ENCODE measurements at places on chromosomes 11 and 22. TPM values are rescaled to one million over a fixed set of nuclear protein-coding genes. Genes with fewer than 3 reads are reported as not detected.

- no peak overlapping the region for H3K4me3 ChIP-seq
- H3K27me3 ChIP-seq: no peaks in the 10 kb centered on the region
- no peaks in the 10 kb centered on the region for H3K36me3 ChIP-seq
Observed at GRCh38 chr11:56817661-56818060, 69.2 kb upstream of the OR9G4 start.

DNA sequence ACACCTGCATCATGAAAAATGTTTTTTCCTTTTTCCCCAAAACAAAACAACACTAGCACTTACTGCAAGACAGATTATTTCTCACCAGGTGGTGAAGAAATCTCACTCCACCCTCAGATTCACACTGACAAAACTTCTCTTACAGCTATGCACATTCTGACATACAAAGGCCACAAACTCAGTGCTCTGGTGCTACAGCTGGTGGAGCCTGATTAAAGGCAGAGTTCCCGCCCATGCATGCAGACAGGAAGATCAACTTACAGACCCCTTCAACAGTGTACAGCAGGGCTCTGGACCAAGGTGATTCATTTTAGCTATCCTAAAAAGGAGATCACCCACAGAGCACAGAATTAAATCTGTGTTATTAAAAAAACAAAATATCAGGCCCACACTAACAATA is 112.6 kb downstream of the CADM1 start:
- DNase-seq: no peak
- H3K4me3 ChIP-seq: no peak overlapping the region
- no peaks in the 10 kb centered on the region for H3K36me3 ChIP-seq
- H3K4me1 ChIP-seq: no peaks in the 10 kb centered on the region
- no peak overlapping the region for H3K27ac ChIP-seq
- H3K27me3 ChIP-seq: no peaks in the 10 kb centered on the region

DNA sequence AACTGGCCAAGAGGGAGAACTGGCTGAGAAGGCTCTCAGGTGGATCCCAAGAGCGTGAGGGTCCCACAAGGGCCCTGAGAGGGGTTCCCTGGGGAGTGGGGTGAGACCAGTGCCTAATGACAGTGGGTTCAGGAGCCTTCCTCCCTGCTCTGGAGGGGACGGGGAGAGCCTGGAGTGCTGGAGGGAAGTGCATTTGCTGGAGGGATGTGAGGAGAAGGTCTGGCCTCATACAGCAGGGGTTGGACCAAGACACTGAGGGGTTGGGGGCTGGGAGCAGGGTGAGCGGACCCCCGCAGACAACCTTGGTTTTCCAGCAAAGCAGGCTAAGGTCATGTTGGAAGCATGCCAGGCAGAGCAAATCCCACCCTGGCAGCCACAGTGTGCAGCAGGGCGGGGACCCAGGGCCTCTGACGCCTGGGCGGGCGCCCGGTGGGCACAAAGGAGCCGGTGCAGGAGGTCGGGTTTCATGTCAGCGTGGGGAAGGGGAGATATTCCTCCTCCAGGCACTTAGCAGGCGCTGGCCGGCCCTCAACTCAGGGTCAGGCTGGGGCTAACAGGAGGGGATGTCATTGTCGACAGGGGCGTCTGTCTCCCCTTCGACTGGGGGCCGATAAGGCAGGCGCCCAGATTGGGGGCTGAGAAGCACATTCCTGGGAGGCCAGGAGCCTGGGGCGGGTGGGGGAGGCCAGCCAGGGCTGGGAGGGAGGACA is 3.1 kb upstream of the DERL3 start:
- no peaks in the 10 kb centered on the region for H3K27me3 ChIP-seq
- H3K36me3 ChIP-seq: no peaks in the 10 kb centered on the region
- no peaks in the 10 kb centered on the region for H3K4me1 ChIP-seq
- no peak for DNase-seq
- no peak overlapping the region for H3K27ac ChIP-seq
- H3K4me3 ChIP-seq: no peak overlapping the region

- DNase-seq: no peak
- peaks cover 44% of the 10 kb centered on the region for H3K4me1 ChIP-seq
- H3K27me3 ChIP-seq: no peaks in the 10 kb centered on the region
- no peak overlapping the region for H3K27ac ChIP-seq
- no peaks in the 10 kb centered on the region for H3K36me3 ChIP-seq
Observed at GRCh38 chr11:67376063-67376820, 2.8 kb upstream of the CLCF1 start.

- DNase-seq: no peak
- H3K27ac ChIP-seq: no peak overlapping the region
- no peak overlapping the region for H3K4me3 ChIP-seq
- peaks cover 3% of the 10 kb centered on the region for H3K4me1 ChIP-seq
Observed at GRCh38 chr11:121091492-121092152, 9.4 kb upstream of the TECTA start.

GRCh38 chr11:62444236-62444833 is 25.5 kb downstream of the SCGB1A1 start:
- peak overlapping the region; percentile 70 for H3K4me3 ChIP-seq
- H3K4me1 ChIP-seq: peaks cover 36% of the 10 kb centered on the region
- H3K36me3 ChIP-seq: no peaks in the 10 kb centered on the region
- DNase-seq: peak; percentile 90

GRCh38 chr11:41978945-41979344 is 519.5 kb upstream of the LRRC4C start:
- no peak overlapping the region for H3K4me3 ChIP-seq
- H3K4me1 ChIP-seq: no peaks in the 10 kb centered on the region
- H3K27ac ChIP-seq: no peak overlapping the region
- DNase-seq: no peak
- no peaks in the 10 kb centered on the region for H3K27me3 ChIP-seq

- H3K36me3 ChIP-seq: peaks cover 19% of the 10 kb centered on the region
- peak; percentile 63 for DNase-seq
- no peak overlapping the region for H3K27ac ChIP-seq
- no peaks in the 10 kb centered on the region for H3K27me3 ChIP-seq
- H3K4me1 ChIP-seq: peaks cover 31% of the 10 kb centered on the region
- no peak overlapping the region for H3K4me3 ChIP-seq
Observed at GRCh38 chr11:47236482-47236881, 12.1 kb downstream of the ACP2 start.

DNA sequence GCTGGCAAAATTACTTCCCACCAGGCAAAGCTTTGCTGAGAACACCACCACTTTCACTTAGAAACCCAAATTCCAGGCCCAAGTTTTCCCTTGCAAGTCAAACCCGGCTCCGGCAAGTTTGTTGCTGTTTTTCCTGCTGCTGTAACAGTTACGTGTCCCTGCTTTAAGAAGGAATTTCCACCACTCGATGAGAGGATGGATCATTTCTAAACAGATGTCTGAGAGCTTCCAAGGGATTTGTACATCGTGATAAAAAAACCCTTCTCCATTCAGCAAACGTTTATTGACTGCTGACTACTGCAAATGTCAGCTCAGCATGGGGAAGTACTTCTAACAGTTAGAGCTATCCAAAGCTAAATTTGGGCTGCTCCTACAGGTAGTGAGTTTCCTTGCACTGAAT is 19.7 kb downstream of the P2RX3 start:
- H3K27ac ChIP-seq: peak overlapping the region; percentile 79
- no peaks in the 10 kb centered on the region for H3K27me3 ChIP-seq
- DNase-seq: peak; percentile 75
- H3K36me3 ChIP-seq: no peaks in the 10 kb centered on the region

- H3K4me1 ChIP-seq: peaks cover 23% of the 10 kb centered on the region
- no peaks in the 10 kb centered on the region for H3K27me3 ChIP-seq
- no peak overlapping the region for H3K27ac ChIP-seq
- no peak overlapping the region for H3K4me3 ChIP-seq
Observed at GRCh38 chr22:35631597-35631996, 14.5 kb upstream of the MB start.

GRCh38 chr11:64331569-64332371 is 8.2 kb upstream of the CCDC88B start:
- H3K4me1 ChIP-seq: peaks cover 9% of the 10 kb centered on the region
- H3K36me3 ChIP-seq: no peaks in the 10 kb centered on the region
- H3K4me3 ChIP-seq: peak overlapping the region; percentile 12
- H3K27ac ChIP-seq: no peak overlapping the region

GRCh38 chr11:40023724-40024123 is 1435.7 kb downstream of the LRRC4C start:
- H3K4me3 ChIP-seq: no peak overlapping the region
- H3K4me1 ChIP-seq: no peaks in the 10 kb centered on the region
- H3K27me3 ChIP-seq: no peaks in the 10 kb centered on the region
- H3K27ac ChIP-seq: no peak overlapping the region
- no peaks in the 10 kb centered on the region for H3K36me3 ChIP-seq

GRCh38 chr11:63998558-63999348 is 12.5 kb downstream of the OTUB1 start:
- no peaks in the 10 kb centered on the region for H3K27me3 ChIP-seq
- H3K4me3 ChIP-seq: no peak overlapping the region
- H3K27ac ChIP-seq: no peak overlapping the region
- no peak for DNase-seq

DNA sequence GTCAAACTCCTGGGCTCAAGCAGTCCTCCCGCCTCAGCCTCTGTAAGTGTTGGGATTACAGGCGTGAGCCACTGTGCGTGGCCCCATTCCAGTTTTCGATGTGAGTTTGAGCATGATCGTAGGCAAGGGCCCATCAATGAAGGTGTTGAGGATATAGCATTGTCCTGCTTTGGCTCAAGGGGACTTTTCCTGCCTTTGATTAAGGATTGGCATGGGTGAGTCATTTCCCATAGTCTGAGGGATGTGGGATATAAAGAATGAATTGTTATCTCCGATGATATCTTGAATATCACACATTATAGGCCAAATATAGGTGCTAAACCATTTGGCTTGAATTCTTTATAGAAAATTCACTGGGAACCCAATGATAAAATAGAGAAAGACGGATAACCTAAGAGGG is 30.4 kb downstream of the STIM1 start:
- no peak overlapping the region for H3K4me3 ChIP-seq
- no peaks in the 10 kb centered on the region for H3K36me3 ChIP-seq
- no peaks in the 10 kb centered on the region for H3K27me3 ChIP-seq
- H3K27ac ChIP-seq: no peak overlapping the region

GRCh38 chr22:16847271-16847670 is 22.1 kb upstream of the XKR3 start:
- H3K4me1 ChIP-seq: 0 out of 2 replicates have a peak, but pooled peaks cover 11% of the 10 kb centered on the region
- no peak for DNase-seq
- no peaks in the 10 kb centered on the region for H3K27me3 ChIP-seq
- H3K36me3 ChIP-seq: no peaks in the 10 kb centered on the region

GRCh38 chr22:17952273-17952801 is 72.0 kb downstream of the MICAL3 start:
- H3K27ac ChIP-seq: no peak overlapping the region
- no peaks in the 10 kb centered on the region for H3K36me3 ChIP-seq
- H3K4me3 ChIP-seq: no peak overlapping the region
- no peak for DNase-seq
- peaks cover 25% of the 10 kb centered on the region for H3K4me1 ChIP-seq

- H3K27me3 ChIP-seq: no peaks in the 10 kb centered on the region
- peaks cover 20% of the 10 kb centered on the region for H3K4me1 ChIP-seq
- H3K27ac ChIP-seq: no peak overlapping the region
- H3K36me3 ChIP-seq: no peaks in the 10 kb centered on the region
Observed at GRCh38 chr11:72136684-72137262, 1.2 kb downstream of the FOLR3 start.

GRCh38 chr11:11845551-11845950 is 3.8 kb downstream of the USP47 start:
- H3K27ac ChIP-seq: peak overlapping the region; percentile 6
- no peaks in the 10 kb centered on the region for H3K27me3 ChIP-seq
- peak; percentile 61 for DNase-seq
- H3K36me3 ChIP-seq: no peaks in the 10 kb centered on the region
- H3K4me1 ChIP-seq: peaks cover 59% of the 10 kb centered on the region

GRCh38 chr22:36073476-36073875 is 44.9 kb upstream of the RBFOX2 start:
- H3K4me1 ChIP-seq: peaks cover 19% of the 10 kb centered on the region
- no peak overlapping the region for H3K27ac ChIP-seq
- no peak overlapping the region for H3K4me3 ChIP-seq
- H3K27me3 ChIP-seq: no peaks in the 10 kb centered on the region
- DNase-seq: peak; percentile 64

DNA sequence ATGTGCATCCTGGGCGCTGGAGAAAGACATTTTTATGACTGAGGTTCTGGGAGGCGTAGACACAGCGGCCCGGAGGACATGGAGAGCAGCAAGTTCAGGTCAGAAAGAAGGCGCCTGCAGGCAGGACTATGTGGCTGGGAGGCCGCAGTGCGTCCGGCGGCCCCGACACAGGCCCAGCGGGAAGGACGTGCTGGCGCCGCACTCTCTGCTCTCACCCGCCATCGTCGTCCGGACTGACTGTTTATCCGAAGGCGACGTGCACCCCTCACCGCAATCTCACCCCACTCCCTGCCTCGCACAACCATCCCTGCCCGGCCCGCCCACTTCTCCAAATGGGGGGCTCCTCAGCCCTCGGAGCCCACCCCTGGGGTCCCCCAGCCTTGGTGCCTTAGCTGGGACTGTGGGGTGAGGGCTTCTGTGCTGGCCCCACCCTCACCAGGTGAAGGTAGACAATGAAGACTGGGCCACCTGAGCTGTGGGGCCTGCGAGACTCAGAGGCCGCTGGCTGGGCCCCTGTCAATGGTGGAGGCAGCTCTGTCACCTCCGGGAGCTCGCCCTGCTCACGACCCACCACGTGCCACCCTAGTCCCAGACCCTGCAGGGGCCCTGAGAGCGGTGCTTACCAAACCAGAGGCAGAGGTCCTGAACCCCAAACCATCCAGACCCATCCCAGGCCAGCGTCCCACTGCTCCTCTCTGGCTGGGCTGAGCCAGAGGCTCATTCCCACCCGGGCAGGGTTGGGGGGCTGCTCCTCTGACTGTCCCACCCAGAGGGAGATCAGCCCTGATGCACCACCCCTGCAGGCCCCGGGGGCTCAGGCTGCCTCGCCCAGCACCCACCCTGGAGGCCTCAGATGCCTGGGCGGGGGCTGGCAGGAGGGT is 16.2 kb upstream of the MUC5B start:
- H3K27ac ChIP-seq: no peak overlapping the region
- no peaks in the 10 kb centered on the region for H3K36me3 ChIP-seq
- H3K4me1 ChIP-seq: no peaks in the 10 kb centered on the region
- H3K27me3 ChIP-seq: no peaks in the 10 kb centered on the region

GRCh38 chr11:122619757-122620156 is 35.8 kb upstream of the UBASH3B start:
- no peak overlapping the region for H3K4me3 ChIP-seq
- H3K36me3 ChIP-seq: no peaks in the 10 kb centered on the region
- H3K27me3 ChIP-seq: peaks cover 3% of the 10 kb centered on the region
- H3K4me1 ChIP-seq: no peaks in the 10 kb centered on the region
- H3K27ac ChIP-seq: no peak overlapping the region

- DNase-seq: peak; percentile 76
- H3K27ac ChIP-seq: no peak overlapping the region
- peaks cover 38% of the 10 kb centered on the region for H3K27me3 ChIP-seq
Observed at GRCh38 chr11:102757823-102758549, 22.4 kb downstream of the MMP10 start.

- H3K36me3 ChIP-seq: peaks cover 41% of the 10 kb centered on the region
- peaks cover 97% of the 10 kb centered on the region for H3K4me1 ChIP-seq
- peak overlapping the region; percentile 93 for H3K27ac ChIP-seq
- peak overlapping the region; percentile 86 for H3K4me3 ChIP-seq
- no peaks in the 10 kb centered on the region for H3K27me3 ChIP-seq
- peak; percentile 51 for DNase-seq
Observed at GRCh38 chr11:123187248-123187647, 7.8 kb downstream of the CLMP start.

Gene EIF1AD
- 21.6 TPM for polyA plus RNA-seq

Gene RAB36
- polyA plus RNA-seq: 5.0 TPM

Gene TRIM48
- not detected for polyA plus RNA-seq

Gene APLNR
- not detected for polyA plus RNA-seq

Gene DNAJB7
- polyA plus RNA-seq: 0.16 TPM

Gene MS4A12
- polyA plus RNA-seq: not detected

Gene SLC35F2
- 12.4 TPM for polyA plus RNA-seq

Gene CWC15
- 70.3 TPM for polyA plus RNA-seq

Gene OR5B21
- polyA plus RNA-seq: not detected

Gene AIFM3
- polyA plus RNA-seq: not detected

Gene BIK
- not detected for polyA plus RNA-seq

Gene LSP1
- 0.36 TPM for polyA plus RNA-seq
